ENCODE measurements at places on chromosomes 7 and 10.

DNA sequence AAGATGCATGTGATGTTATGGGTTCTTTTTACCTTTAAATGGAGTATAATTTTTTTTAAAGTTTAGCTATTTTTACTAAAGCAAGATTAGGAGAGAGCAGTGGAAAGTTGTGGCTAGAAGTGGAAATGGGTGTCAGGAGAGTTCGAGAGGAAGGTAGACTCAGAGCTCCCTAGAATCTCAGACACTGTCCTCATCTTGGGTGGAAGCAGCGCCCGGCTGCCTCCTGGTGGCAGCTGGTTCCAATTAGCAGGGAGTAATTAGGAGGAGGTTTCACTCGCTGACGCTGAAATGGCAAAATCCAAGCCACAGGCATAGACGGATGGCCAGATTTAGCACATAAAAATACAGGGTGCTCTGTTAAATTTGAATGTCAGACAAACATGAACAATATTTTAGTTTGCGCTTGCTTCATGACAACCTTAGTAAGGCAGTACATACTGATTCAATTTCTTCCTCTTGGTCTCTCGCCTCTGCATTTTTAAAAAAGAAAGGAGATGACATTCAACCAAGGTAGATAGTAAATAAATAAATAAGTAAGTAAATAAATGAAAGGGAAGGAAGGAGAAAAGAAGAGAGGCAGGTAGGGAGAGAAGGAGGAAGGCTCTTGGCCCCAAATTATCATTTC lies 58.5 kb downstream of the LGI1 start:
- DNase-seq = peak; percentile 15

- no peak for DNase-seq
Measured at GRCh38 chr7:47621979-47622561, 40.2 kb upstream of the TNS3 start.

GRCh38 chr10:97849687-97850402 lies at the start of gene GOLGA7B:
Gene GOLGA7B (plus strand): TSS chr10:97849843. CDS start chr10:97850304, 461 bp downstream.
- peak; percentile 37 for DNase-seq

GRCh38 chr7:130275826-130276297 lies 9.2 kb downstream of the CPA2 start:
- no peak for DNase-seq

DNA sequence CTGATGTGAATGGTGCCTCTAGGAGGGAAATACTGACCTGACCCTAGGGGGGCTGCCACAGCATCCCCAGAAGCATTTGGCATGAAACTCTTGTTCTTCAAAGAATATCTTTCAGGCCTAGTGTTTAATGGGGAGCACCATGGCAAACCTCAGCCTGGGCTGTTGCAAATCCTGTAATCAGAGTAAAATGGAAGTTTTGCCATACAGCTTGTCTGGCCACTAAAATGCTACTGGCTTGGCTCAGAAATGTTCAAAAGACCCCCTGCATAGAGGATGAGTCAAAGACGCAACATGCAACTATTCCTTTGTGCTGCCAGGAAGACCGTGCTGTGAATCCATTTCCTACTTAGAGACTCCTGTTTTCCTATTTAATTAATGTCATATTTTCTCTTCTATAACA lies 26.7 kb downstream of the HECW1 start:
- DNase-seq = no peak

DNA sequence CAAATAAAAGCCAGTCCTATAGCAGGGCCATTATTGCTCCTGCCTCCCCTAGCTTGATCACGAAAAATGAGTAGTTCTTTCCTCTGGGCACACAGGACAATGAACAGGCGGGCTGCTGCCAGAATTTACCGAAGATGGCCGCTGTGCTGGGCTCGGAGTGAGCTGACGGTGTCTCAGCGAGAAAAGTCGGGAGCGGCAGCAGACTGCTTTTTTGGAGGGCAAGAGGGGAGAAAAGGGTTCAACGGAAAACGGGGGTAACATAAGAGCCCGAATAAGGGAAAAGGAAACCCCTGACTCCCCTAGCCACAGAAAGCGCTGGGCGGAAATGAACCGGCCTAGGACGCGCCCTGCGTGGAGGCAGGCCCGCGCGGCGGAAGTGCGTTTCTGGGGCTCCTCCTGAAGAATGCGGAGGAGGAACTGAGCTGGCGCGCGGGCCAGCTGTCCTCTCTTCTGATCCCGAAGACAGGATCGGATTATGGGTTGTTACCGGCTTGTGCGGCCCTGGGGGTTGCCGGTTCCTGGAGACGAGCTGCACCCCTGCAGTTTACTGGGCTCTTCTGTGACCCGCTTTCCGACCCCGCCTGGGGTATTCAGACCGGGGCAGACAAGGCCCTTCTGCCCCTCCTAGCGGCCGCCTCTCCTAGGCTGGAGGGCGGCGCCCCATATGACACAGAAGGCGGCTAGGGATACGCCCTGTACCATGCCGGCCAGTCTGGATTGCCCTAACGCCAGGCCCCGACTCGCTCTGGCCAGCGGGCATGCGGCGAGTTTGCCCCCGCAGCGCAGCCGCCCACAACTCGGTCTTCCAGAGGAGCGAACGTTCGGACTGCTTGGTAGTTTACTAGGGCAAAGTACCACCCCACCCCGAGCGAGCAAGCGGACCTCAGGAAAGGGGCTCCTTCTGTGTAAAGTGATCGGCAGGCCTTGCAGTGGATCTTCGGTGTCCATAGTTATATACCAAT lies 30.1 kb upstream of the KMT2E start:
- DNase-seq = peak; percentile 81

All from stimulated activated CD8-positive, alpha-beta memory T cell treated with anti-CD3 and anti-CD28 coated beads, Interleukin-15, amount 100 ng/mL, for 48 hours (primary cell).